ENCODE measurements at places on chromosomes 5 and 9. TPM values are rescaled to one million over a fixed set of nuclear protein-coding genes. Genes with fewer than 3 reads are reported as not detected.

ADAMTSL1 gene
- polyA plus RNA-seq: not detected

DNA sequence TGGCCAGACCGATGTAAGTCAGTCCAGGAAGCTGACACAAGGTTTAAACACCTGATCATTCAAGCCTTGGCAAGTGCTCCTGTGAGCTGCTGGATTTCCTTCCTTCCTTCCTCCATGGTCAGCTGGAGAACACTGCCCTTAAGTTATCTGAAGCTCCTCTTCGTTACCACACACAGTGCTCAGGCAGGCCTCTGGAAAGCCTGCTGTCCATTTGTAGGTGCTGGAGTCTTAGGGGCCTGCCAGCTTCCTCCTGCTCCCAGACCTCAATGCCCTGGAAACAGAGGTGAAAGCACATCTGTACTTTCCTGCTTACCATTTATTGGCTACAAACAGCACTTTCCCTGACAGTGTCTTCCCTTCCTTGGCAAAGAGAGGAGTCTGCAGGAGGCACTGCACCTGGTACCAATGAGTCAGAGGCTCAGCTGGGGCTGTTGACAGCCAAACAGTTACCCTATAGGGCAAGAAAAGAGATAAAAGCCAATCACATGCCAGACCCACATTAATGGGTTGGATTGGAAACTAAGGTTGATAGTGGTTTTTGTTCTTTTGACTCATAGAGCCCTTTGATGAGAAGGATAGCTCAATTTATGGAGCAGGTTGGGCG is 72.6 kb upstream of the PUM3 start:
- no peak overlapping the region for H3K27ac ChIP-seq
- H3K27me3 ChIP-seq: no peaks in the 10 kb centered on the region
- H3K4me1 ChIP-seq: no peaks in the 10 kb centered on the region
- H3K36me3 ChIP-seq: no peaks in the 10 kb centered on the region
- no peak overlapping the region for H3K4me3 ChIP-seq

PCDHGB1 gene
- 0.09 TPM for polyA plus RNA-seq

- DNase-seq: no peak
- H3K27me3 ChIP-seq: no peaks in the 10 kb centered on the region
- H3K4me3 ChIP-seq: peak overlapping the region; percentile 62
Measured at GRCh38 chr5:43041669-43042175, 1.6 kb upstream of the ANXA2R start.

CYLC2 gene
- polyA plus RNA-seq: not detected

DNA sequence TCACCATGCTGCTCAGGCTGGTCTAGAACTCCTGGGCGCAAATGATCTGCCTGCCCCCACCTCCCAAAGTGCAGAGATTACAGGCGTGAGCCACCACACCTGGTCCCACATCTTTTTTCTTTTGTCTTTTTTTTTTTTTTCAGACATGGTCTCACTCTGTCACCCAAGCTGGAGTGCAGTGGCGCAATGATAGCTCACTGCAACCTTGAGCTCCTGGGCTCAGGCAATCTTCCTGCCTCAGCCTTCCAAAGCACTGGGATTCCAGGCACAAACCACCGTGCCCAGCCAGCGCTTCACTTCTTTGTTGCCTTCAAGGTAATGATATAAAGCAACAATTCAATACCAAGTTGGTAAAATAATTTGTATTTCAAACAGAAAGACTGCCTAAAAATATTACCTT is 78.8 kb downstream of the USP20 start:
- peaks cover 7% of the 10 kb centered on the region for H3K4me1 ChIP-seq
- H3K27ac ChIP-seq: no peak overlapping the region
- DNase-seq: no peak
- no peaks in the 10 kb centered on the region for H3K36me3 ChIP-seq
- H3K27me3 ChIP-seq: no peaks in the 10 kb centered on the region

- no peaks in the 10 kb centered on the region for H3K27me3 ChIP-seq
- no peaks in the 10 kb centered on the region for H3K4me1 ChIP-seq
- no peaks in the 10 kb centered on the region for H3K36me3 ChIP-seq
- H3K27ac ChIP-seq: no peak overlapping the region
Measured at GRCh38 chr9:94602666-94603065, 9.0 kb upstream of the FBP2 start.

DNA sequence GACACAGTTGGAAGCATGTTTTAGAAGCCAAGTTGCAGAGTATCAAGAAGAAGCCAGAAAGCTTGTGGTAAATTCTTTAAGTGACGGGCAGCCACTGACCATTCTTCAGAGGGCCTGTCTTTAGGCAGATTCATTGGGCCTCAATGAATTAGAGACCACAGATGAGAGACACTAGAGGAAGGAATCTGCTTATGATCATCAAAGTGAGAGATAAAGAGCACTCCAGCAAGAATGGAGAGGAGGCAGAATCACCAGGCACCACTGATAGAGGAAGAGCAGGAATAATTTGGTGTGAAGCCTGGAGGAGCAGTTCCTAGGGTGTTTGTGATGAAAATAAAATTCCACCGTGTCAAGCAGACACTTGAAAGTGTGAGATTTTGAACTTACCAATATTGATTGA is 365.9 kb upstream of the SLC30A5 start:
- no peak for DNase-seq
- no peaks in the 10 kb centered on the region for H3K4me1 ChIP-seq
- H3K4me3 ChIP-seq: no peak overlapping the region
- H3K36me3 ChIP-seq: no peaks in the 10 kb centered on the region

DNA sequence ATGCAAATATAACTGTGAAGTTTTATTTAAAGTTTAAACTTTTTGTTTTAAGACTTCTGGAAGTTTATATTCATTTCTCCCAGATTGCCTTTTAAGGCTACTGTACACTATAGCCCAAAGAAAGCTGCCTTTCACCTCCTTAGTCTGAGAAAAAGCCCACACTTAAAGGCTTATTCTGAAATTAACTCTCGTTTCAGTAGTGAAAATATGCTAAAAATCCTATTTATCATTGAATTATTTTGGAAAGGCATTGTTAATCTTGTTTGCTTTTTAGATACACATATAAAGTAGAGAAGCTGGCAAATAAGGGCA is 3.3 kb upstream of the PURA start:
- no peak overlapping the region for H3K4me3 ChIP-seq
- H3K27ac ChIP-seq: no peak overlapping the region
- peaks cover 23% of the 10 kb centered on the region for H3K27me3 ChIP-seq
- H3K4me1 ChIP-seq: peaks cover 53% of the 10 kb centered on the region
- no peak for DNase-seq

DNA sequence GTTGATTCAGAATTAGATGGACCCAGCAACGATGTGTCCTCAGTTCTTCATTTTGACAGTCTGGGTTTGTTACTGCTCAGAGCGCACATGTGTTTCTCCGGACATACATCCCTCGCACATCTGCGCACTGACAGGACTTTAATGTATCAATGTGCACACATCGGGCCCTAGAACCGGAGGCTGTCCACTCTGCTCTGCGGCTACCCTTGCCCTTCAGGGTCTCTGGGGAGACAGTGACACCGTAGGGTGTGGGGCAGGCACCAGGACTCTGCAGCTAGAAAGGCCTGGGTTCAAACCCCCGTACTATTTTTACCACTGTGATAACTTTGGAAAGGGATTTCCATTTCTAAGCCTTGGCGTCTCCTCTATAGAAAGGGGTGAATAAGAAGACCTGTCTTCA is 23.5 kb upstream of the LPCAT1 start:
- DNase-seq: no peak
- no peak overlapping the region for H3K4me3 ChIP-seq
- no peaks in the 10 kb centered on the region for H3K36me3 ChIP-seq
- H3K27me3 ChIP-seq: no peaks in the 10 kb centered on the region
- H3K4me1 ChIP-seq: no peaks in the 10 kb centered on the region

DNA sequence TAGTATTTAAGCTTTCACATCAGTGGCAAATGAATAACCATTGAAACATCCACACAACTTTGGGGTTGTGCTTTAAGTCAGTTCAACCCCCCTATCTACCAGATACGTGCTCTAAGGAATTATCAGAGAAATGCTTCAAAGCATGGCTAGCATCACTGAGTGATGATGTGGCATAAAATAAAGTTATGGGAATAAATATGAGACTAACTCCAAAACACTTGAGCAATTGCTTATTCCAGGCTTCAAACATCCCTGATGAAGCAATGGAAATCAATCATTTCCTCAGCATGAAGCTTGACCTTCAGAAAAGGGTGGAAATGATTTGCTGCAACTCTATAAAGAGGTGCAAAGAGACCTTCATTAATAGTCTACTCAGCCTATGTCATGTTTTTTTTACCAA is 292.0 kb upstream of the SMC2 start:
- no peaks in the 10 kb centered on the region for H3K27me3 ChIP-seq
- DNase-seq: no peak
- no peak overlapping the region for H3K4me3 ChIP-seq

DNA sequence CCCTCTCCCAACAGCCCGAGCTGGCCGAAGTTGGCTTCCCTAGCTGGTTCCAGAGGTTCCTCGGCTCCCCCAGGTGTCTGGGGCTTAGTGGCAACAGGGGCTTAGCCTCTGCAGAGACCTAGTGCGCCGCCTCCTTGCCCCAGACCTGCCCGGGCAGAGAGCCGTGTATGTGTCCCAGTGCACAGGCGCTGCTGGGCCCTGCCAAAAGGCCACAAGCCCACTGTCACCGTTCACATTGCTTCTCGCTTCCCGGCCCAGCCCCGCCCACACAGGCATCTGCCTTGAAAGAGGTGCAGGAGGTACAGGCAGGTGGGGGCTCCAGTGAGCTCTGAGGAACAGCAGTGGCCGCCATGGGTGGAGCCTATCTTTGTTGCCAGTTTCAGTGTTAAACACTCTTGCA is 2.5 kb upstream of the CACFD1 start:
- peaks cover 13% of the 10 kb centered on the region for H3K4me1 ChIP-seq
- H3K27me3 ChIP-seq: no peaks in the 10 kb centered on the region
- H3K4me3 ChIP-seq: no peak overlapping the region
- H3K36me3 ChIP-seq: no peaks in the 10 kb centered on the region
- DNase-seq: no peak

GABRA1 gene
- polyA plus RNA-seq: not detected

DNA sequence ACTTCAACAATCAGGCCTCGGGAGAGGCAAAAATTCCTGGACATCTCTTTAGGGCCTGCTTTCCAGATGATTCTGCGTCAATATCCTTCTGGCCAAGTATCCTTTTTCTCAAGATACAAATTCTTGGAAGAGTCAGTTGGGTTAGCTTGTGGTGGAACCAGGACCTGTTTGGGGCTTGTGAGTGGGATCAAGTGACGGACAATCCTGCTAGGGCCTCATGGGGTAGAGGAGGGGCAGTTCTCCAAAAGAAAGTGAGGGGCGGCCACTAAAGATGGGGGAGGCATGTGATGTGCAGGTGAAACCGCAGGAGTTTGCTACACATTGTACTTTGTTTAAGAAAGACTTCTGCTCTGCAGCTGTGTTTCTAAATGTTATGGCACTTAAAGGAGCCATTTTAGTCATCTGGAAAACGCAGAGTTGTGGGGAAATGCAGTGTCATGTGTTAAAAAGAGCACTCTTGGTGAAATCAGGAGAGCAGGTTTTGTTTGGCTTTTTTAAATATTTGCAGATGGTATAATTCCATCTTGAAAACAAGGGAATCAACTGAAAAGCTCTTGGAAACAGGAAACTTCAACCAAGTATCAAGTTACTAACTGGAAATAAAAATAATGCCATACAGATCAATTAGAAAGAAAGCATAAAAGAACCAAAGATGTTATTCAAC is 27.4 kb upstream of the GSN start:
- peaks cover 13% of the 10 kb centered on the region for H3K36me3 ChIP-seq
- DNase-seq: no peak
- H3K27me3 ChIP-seq: no peaks in the 10 kb centered on the region
- no peak overlapping the region for H3K4me3 ChIP-seq
- no peaks in the 10 kb centered on the region for H3K4me1 ChIP-seq

DNA sequence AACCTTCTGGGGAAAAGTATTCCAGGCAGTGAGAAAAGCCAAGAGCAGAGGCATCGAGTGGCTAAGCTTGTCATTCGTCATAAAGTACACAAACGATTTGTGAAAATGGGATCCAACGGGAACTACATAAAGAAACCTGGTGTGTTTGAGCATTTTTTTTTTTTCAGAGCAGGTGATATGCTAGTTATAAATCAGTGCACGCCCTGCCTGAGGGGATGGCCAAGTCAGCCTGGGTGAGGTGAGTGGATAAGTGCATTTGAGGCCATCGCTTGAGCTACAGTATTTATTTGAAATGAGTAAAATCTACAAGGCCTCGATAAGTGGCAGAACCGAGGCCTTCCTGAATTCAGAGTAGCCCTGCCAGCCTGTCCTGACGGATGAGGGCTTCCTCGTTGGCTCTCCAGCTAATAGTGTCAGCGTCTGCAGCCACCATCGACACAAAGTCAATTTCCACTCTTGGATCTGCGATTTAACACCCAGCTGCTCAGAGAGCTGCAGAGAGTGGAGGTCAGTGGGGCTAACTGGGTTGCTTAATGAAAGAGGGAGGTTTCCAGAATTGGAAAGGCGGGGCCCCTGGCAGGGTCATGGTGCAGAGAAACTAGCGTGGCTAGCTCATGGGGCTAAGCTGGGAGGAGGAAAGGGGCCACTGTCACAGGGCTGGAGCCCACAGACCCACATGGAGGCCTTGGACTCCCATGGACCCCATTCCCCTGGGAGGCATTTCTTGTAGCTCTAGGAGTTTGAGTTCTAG is 27.3 kb downstream of the PPARGC1B start:
- H3K27me3 ChIP-seq: no peaks in the 10 kb centered on the region
- H3K4me1 ChIP-seq: no peaks in the 10 kb centered on the region
- H3K27ac ChIP-seq: no peak overlapping the region
- no peak overlapping the region for H3K4me3 ChIP-seq
- H3K36me3 ChIP-seq: no peaks in the 10 kb centered on the region

DNA sequence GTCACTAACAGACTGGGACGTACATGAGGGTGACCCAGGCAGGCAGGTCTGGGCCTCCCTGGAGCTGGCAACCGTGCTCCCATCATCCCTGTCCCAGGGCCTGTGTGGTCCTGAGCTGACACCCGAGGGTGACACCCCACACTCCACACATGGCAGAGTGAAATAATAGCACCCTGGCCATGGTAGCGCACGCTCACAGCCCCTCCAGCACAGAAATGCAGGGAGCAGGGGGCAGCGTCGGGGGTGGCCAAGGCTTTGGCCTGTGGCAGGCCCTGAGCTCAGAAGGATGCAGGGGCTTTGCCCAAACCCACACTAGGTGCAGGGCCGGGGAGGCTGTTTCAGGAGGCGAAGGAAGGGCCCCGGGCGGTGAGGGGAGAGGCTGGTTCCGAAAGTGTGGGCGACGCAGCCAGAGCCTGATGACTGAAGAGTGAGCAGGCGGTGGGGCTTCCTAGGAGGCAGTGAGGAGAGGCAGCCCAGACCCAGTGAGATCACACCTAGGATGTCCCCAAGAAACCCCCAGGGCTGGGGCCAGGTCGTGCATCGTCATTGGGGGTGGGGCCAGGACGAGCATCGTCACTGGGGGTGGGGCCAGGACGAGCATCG is 12.9 kb downstream of the OR2V2 start:
- peak; percentile 83 for DNase-seq
- H3K36me3 ChIP-seq: no peaks in the 10 kb centered on the region
- peak overlapping the region; percentile 53 for H3K4me3 ChIP-seq
- peaks cover 17% of the 10 kb centered on the region for H3K4me1 ChIP-seq
- peaks cover 8% of the 10 kb centered on the region for H3K27me3 ChIP-seq
- H3K27ac ChIP-seq: peak overlapping the region; percentile 77

GRCh38 chr5:28313321-28313951 is 1275.0 kb upstream of the CDH9 start:
- no peaks in the 10 kb centered on the region for H3K4me1 ChIP-seq
- H3K36me3 ChIP-seq: no peaks in the 10 kb centered on the region
- no peak for DNase-seq
- no peaks in the 10 kb centered on the region for H3K27me3 ChIP-seq
- no peak overlapping the region for H3K4me3 ChIP-seq
- H3K27ac ChIP-seq: no peak overlapping the region

Measured in B cell (primary cell).